Stimulated activated CD4-positive, alpha-beta T cell treated with anti-CD3 and anti-CD28 coated beads, TNF-alpha, amount 100 ng/mL, for 24 hours (primary cell): ENCODE measurements at places on chromosomes 1 and 21.
A peak's percentile ranks its signal among the peaks of the same experiment; 100 is the strongest.

DNA sequence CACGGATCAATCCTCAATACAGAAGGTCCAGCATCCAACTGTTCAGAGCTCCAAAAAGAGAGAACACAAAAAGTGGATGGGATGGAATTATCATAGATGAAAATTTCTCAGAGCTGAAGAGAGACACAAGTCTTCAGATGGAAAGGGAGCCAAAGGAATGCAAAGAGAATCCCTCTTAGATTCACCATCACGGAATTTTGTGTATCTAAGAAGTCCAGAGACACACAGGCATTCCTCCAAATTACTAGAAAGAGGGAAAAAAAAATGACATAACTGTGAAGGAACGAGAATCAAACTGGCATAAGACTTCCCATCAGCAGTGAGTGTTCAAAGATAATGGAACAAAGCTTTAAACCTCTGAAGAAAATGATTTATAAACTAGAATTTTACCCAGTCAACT, 101.2 kb downstream of the ZSCAN20 start:
- no peak for DNase-seq

- DNase-seq, result no peak
These were observed 20.1 kb downstream of the SLAMF1 start for GRCh38 chr1:160626509-160627342.

GRCh38 chr1:85445906-85446305, 19.1 kb downstream of the DDAH1 start:
- no peak for DNase-seq

DNA sequence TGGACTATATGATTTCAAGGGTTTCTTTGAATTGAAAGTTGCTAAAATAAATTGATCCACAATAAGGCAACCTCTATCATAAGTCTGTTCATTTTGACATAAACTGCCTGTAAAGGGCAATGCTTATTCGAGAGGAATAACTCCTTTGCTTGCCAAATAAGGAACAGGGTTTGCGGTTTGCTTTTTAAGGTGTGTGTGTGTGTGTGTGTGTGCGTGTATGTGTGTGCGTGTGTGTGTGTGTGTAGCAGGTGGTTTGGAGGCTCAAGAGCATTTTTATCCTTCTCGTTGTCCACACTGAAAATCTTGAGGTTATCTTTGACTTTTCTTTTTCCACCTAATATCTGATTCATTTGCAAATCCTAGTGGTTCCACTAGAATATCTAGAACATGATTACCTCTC, 13.1 kb upstream of the NGF start:
- no peak for DNase-seq

DNA sequence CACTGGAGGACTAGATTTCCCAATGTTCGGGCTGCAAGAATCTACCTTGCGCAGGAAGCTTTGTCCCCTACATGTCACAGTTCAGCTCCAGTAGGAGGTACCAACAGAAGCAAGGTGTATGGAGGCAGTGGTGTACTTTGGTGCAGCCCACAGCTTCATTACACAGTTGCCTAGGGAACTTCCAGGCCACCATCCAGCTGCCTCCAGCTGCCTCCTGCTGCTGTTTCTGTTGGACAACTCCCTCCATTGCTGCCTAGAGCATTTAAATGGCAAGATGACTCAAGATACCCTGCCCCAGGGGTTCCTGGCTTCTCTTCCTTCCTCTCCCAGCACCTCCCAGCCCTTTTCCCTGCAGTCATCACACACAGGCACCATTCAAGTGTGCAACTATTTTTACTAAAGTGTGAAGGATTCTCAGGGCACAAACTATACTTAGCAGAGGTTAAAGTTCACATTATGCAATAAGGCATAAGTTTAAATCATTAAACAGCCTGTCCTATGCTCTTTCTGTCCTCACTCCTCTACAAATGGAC, 39.0 kb upstream of the ATP1A1 start:
- DNase-seq, result no peak

DNA sequence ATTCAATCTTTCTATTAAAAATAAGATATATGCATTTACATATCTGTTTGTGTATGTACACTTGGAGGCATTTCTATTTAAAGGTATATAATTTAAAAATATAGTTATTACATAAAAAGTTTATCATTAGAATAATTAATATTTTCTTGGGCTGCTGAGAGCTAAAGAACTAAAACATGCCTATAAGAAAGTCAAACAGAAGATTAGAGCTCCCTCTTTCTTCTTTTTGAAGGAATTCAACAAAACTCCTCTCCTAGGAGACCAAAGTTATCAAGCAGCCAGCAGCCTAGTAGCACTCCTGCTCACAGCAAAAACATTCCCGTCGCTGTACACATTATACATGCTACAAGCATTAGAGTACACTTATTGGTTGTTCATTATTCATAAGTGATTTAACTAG, 216.4 kb downstream of the VAV3 start:
- no peak for DNase-seq

- DNase-seq, result no peak
These were observed 33.5 kb upstream of the PIGV start for GRCh38 chr1:26754086-26754874.

- DNase-seq, result no peak
These were observed 51.0 kb upstream of the ERRFI1 start for GRCh38 chr1:8077120-8077573.

DNA sequence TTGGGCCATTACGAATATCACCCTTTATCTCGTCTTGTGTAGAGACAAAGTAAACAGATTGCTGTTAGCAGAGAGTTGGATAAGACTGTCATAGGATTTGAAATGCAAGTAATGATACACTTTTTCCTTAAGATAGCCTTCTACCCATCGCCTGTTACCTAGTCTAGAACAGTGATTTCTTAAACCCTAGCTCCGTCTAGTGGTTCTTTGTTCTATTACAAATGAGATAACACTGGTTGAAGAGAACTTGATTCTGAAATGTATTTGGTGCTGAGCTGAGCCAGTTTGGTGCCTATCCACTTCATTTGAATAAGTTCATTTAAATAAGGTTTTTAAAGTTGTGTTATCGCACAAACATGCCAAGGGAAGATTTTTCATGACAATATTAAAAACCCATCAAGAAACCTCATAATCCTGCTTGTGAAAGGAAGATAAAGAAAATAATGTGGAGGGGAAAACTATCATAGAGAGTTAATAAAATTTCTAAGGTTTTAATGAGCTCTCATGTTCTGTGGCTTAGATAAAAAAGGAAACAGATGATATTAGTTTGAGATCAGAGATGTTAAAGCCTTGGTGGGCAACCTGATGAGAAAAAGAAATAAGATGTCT, 1.5 kb upstream of the KCNH1 start:
- DNase-seq, result no peak

DNA sequence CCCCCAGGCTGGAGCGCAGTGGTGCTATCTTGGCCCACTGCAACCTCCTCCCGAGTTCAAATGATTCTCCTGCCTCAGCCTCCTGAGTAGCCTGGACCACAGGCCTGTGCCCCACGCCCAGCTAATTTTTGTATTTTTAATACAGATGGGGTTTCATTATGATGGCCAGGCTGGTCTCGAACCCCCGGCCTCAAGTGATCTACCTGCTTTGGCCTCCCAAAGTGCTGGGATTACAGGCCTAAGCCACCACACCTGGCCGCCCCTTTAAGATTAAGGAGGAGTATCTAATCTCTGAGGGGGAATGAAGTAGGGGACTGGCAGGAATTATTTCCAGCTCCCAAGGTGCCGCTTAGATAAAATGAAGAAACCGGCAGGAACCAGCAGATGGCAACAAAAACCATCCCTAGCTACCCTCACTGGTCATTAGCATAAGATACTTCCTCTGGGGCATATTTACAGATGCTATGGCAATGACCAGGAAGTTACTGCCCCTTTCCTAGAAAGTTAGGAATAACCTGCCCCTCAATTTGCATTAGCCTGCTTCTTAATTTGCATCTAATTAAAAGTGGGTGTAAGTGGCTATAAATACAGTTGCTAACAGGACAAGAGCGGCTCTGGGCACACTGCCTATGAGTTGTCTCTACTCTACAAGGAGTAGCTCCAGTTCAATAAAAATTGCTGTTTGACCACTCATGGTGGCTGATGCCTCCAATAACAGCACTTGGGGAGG, 7.1 kb upstream of the NSUN4 start:
- DNase-seq, result no peak

- peak; percentile 49 for DNase-seq
These were observed 12.7 kb downstream of the INSL5 start for GRCh38 chr1:66788231-66788939.

DNA sequence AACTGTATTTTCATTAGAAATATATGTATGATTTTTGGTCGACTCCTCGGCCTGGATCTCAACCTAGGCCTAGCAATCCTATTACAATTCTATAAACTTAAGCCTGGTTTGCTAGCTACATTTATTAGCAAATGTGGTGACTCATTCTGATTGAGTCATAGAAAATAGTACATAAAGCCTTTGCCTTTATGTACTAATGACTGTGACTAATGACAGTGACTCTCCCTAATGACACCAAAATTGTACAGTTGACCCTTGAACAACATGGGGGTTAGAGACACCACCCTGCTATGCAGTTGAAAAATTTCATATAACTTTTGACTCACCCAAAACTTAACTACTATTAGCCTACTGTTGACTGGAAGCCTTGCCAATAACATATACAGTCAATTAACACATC, 78.9 kb downstream of the CLEC20A start:
- no peak for DNase-seq
